ENCODE measurements at places on chromosomes 5 and 9.

- DNase-seq: no peak
Measured at GRCh38 chr5:21152611-21153010, 1164.6 kb upstream of the CDH18 start.

GRCh38 chr5:179406031-179406961 is 61.0 kb upstream of the ADAMTS2 start:
- DNase-seq: no peak

- peak; percentile 95 for DNase-seq
Measured at GRCh38 chr9:111631214-111631971, at the start of gene DNAJC25. Gene DNAJC25, plus strand, starts transcription at chr9:111631334. Its CDS starts 74 bp downstream, at chr9:111631408.

GRCh38 chr5:77262697-77263096 is 52.2 kb downstream of the PDE8B start:
- no peak for DNase-seq

DNA sequence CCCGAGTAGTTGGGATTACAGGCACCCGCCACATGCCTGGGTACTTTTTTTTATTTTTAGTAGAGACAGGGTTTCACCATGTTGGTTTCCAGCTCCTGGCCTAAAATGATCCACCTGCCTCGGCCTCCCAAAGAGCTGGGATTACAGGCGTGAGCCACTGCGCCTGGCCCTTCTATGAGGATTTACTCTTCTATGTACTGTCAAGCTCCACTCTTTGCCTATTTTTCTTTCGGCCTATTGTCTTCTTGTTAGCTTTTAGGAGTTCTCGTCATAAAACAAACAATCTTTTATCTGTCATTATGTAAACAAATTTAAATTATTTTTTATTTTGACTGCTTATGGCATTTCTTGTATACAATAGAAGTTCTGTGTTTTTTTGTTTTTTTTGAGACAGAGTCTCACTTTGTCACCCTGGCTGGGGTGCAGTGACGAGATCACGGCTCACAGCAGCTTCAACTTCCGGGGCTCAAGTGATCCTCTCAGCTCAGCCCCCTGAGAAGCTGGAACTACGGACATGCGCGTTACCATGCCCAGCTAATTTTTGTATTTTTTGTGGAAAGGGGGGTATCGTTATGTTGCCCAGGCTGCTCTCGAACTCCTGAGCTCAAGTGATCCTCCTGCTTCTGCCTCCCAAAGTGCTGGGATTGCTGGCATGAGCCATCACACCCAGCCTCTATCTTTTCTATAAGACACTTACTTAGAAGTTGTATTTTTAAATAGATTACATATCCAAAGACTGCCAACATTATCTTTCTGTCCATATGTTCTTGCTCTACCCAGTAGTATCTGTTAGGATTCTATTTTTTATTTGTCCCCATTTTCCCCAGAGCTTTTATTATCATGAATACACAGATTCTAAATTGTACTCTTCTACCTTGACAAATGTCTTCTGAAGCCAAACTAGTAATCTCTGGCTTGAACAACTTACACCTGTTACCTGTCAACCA is 29.2 kb downstream of the CSNK1A1 start:
- DNase-seq: no peak

DNA sequence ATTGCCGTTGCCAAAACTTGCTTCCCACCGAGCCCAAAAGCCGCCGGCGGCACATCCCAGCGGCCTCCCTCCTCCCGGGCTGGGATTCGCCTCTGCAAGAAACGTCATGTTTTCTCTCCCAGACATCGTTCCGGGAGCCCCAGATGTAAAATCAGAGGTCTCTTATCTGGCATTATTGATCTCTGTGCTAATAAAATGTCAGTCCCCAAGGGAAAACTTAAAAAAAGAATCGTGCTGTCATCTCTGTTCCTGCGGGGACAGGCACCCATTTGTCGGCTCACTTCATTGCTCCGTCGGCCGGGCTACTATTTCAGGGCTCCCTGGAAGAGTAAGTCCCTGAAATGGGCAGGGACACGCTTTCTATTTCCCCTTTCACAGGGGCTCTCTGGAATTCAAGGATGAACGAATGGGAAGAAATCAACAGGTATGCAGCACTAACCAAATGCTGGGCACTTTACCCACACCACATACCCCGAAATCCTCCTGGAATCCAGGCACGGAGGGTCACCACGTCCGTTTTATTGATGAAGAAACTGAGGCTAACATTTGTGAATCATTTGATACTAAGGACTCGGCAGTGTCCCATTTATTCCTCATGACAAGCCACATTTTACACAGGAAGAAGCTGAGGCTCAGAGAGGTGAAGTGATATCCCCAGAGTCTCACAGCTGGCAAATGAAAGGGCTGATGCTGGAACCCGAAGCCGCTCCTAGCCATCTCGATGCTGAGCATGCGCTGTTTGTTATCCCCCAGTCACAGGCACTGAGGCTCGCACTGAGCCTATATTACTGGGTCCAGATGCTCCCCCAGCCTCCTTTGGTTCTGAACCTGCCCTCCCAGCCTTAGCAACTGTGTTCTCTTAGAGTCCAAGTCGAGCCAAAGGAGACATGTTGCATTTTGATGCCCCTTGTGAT is 35.7 kb upstream of the MSX2 start:
- DNase-seq: no peak
